ENCODE measurements at places on chromosomes 11 and 22.

GRCh38 chr22:46634011-46634699, 14.0 kb downstream of the GRAMD4 start:
- no peak for DNase-seq

DNA sequence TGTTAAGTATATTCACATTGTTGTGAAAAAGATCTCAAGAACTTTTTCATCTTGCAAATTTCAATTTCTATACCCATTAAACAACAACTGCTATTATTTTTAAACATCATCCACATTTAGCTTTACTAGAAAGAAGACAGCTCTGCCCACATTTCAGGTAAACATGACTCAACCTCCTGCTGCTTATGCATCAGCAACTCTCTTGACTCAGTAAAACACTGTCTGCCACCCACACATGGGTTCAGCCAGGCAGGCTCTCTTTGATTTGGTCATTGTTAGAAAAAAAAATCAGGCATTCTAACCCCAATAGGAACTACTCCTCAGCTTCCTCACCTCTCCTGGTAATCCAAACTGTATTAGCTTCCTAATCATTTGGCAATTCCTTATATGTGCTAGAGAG, 5.1 kb upstream of the ENDOD1 start:
- no peak for DNase-seq

DNA sequence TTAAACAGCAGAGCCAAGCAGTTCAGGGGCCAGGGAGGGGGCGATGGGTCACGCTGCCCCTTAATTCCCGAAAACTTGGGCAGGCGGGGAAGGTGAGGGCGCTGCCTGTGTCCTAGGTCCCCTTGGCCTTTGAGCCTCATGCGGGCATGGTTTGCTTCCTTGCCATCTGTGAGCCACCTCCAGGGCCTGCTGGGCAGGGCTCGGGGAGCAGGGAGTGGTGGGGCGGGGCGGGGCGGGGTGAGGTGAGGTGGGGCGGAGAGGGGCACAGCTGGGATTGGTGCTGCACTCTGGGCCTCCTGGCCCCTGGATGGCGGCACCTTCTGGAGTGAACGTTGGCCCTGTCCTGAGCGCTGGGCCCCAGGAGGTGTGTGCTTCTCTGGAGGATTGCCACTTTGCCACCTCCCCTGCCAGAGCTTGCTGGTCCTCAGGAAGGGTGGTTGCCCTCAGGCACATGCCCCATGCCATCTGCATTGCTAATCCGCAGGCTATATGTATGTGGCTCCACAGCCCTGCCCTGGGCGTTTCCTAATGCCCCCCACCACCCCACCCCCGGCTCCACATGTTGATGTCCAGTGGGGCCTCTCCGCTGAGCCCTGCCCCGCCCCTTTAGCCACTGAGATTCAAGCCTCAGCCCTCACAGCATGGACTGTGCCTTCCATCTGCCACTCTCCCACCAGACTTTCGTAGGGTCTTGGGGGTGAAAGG, 352.5 kb downstream of the TBC1D22A start:
- DNase-seq, result no peak

DNA sequence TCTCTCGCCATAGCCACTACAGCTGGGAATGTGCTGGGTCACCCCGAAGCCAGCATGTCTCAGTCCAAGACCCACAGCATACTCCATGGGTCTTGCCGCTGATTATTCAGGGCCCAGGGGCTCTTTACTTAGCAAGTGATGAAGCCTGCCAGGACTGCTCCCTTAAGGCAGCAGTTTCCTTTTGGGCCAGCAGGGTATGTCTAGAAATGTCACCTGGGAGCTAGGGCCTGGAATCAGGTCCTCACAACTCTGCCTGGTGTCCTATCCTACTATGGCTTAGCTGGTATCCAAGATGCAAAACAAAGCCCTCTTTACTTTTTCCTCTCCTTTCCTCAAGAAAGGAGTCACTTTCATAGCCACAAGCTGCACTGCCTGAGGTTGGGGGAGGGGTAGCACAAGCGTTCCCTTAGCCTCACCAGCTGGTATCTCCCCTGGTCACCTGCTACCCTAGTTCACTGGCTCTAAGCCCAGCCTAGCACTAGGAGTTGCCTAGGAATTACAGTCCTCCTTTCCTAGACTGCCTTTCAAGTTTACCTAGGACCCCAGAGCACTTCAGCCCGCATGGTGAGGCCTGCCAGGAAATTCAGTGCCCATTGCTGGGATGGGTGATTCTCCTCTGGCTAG, 22.6 kb upstream of the NCR3LG1 start:
- DNase-seq, result no peak

DNA sequence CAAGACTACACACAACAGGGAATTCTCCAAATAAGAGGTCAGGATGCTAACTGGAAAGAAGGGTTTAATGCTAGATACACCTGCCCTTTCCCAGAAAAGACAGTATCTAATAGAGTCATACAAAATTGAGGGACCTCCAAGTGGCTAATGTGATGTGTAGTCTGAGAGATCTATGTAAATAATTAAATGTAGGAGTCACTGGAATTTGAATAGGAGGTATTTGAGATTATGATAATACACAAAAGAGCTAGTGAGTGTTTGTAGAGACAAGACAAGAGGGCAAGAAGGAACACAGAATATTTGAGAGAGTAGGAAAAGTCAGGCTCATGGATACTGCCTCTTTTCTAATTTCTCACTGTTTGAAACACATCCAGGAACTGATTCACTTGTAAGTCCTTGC, 15.5 kb upstream of the INSC start:
- DNase-seq, result peak; percentile 62

DNA sequence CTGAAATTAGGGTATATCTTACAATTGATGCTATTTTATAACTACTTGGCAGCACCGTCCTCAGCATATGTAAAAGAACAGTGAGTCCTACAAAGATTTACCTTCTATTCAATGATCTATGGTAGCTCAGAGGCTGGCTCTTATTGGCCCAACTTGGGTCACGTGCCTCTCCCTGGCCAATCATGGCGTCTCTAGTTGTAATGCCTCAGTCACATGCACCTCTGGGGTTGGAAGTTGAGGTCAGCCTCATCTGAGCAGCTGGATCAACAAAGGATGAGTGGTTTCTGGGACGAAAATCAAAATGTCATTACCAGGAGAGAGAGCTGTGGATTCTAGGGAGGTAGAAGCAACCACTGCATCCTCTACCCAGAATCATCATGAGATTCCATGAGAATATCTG, 22.9 kb upstream of the ASPHD2 start:
- no peak for DNase-seq

GRCh38 chr11:7524462-7525235, 10.8 kb downstream of the PPFIBP2 start:
- DNase-seq, result peak; percentile 71

- no peak for DNase-seq
Measured at GRCh38 chr11:12420706-12421105, 43.3 kb downstream of the PARVA start.

DNA sequence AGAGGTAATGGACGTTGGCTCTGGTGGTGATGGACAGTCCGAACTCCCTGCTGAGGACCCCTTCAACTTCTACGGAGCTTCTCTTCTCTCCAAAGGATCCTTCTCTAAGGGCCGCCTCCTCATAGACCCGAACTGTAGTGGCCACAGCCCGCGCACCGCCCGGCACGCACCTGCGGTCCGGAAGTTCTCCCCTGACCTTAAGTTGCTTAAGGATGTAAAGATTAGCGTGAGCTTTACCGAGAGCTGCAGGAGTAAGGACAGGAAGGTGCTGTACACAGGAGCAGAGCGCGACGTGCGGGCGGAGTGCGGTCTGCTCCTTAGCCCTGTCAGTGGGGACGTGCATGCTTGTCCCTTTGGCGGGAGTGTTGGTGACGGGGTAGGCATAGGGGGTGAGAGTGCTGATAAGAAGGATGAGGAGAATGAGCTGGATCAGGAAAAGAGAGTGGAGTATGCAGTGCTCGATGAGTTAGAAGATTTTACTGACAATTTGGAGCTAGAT, 6.1 kb downstream of the DGCR8 start:
- no peak for DNase-seq

GRCh38 chr22:17770180-17771077, 3.8 kb downstream of the BID start:
- no peak for DNase-seq
